ENCODE measurements at places on chromosomes 13 and 19.

DNA sequence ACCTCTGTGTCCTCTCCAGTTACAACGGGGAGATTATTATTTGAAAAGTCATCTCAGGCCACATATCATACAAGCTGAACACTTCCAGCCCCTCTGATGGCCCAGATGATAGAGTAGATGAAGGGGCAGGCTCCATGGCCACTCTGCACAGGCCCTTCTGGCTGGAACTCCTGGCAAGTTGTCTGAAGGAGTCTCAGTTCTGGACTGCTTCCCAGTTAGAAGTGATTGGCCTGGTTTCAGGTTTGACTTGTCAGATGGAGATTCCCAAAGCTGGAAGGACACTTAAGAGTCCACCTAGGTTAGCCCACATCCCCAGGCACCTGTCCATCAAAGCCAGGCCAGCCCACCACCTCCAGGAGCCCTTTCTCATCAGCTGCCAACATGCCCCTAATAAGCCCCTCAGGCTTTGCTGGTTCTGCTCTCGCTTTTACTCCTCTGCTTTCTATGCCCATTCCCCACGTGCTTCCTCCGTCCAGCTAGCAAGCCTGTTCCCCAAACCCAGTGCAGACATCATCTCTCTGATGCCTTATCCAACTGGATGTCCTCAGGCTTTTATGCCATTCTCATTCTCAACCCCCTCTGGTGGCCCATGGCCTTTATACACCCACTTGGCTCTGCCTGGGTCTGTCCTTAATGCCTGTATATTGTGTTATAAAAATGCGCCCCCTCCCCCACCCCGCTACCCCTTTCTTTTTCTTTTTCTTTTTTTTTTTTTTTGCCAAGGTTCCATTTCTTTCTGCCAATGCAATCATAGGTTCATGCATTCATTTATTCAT is 56.5 kb downstream of the HSPH1 start:
- DNase-seq = no peak

- no peak for DNase-seq
Observed at GRCh38 chr19:2260341-2260805, 4.2 kb upstream of the JSRP1 start.

GRCh38 chr13:81048026-81048461 is 707.1 kb upstream of the SPRY2 start:
- no peak for DNase-seq

- no peak for DNase-seq
Observed at GRCh38 chr13:79194272-79194671, 211.8 kb downstream of the RBM26 start.

DNA sequence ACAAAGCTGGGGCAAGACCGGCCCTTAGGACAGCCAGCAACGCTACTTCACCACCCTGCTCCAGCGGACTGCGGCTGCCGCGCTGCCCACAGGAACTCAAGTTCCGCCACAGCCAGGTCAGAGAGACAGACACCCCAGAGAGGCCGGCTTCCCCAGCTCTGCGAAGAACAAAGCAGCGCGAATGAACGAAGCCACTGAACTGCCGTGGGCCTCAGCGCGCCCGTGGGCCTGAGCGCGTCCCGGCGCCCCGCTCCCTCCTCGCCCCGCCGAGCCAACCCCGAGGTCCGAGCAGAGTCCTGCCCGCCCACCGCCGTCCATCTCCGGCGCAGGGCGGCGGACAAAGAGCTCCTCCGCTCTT is 158.4 kb downstream of the RNF17 start:
- DNase-seq = peak; percentile 2

- DNase-seq = no peak
Observed at GRCh38 chr19:10093295-10094186, 7.4 kb downstream of the SHFL start.

DNA sequence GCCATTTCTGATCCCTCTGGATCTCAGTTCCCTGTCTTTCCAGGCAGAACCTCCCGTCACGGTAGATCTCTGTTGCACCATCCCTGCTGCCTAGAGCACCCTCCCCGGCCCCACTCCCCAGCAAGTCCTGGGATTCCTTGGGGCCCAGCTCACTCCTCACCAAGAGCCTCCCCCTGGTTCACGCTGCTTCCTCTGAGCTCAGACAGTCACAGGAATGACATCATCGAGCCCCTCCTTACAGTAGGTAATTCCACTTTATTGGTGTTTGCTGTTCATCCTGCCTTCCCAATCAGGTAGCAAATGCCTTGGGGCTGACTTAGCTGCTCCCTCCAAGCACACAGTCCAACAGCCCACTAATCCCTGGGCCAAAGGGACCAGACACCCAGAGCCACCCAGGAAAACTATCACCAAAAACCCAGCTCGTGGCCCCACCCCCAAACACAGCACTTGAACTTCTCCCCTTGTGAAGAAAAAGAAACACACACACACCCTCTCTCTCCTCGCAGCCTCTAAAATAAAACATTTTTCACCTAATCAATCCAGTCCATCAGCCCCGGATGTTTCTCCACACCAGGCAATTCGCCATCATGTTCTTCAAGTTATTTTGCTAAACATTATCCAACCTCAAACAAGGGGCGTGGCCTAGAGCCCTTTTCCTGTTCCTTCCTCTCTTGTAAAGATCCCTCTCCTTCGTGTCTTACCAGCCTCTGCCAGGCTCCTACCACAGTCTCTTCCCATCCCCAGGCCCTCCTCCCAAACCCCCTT is 2.5 kb downstream of the NAPA start:
- DNase-seq = no peak

- DNase-seq = no peak
Observed at GRCh38 chr19:51751655-51752054, at the start of gene FPR1. Gene FPR1 (minus strand): TSS chr19:51751878. CDS start chr19:51746994, 4,884 bp downstream.

GRCh38 chr13:106089261-106089980 is 446.0 kb downstream of the EFNB2 start:
- no peak for DNase-seq

DNA sequence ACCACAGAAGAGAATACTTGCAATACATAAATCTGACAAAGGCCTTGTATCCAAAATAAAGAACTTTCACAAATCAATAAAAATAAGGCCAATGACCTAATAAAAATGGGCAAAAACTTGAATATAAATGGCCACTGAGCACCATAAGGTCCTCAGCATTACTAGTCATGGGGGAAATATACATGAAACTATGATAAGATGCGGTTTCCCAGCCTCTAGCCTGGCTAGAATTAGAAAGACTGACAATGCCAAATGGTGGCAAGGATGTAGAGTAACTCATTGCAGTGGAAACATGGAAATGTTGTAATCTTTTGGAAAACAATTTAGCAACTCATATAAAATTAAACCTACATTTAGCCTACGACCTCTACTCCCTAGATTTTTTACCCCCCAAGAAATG is 227.1 kb downstream of the GGACT start:
- DNase-seq = no peak

- DNase-seq = no peak
Observed at GRCh38 chr13:62087124-62087523, 671.5 kb upstream of the PCDH20 start.

DNA sequence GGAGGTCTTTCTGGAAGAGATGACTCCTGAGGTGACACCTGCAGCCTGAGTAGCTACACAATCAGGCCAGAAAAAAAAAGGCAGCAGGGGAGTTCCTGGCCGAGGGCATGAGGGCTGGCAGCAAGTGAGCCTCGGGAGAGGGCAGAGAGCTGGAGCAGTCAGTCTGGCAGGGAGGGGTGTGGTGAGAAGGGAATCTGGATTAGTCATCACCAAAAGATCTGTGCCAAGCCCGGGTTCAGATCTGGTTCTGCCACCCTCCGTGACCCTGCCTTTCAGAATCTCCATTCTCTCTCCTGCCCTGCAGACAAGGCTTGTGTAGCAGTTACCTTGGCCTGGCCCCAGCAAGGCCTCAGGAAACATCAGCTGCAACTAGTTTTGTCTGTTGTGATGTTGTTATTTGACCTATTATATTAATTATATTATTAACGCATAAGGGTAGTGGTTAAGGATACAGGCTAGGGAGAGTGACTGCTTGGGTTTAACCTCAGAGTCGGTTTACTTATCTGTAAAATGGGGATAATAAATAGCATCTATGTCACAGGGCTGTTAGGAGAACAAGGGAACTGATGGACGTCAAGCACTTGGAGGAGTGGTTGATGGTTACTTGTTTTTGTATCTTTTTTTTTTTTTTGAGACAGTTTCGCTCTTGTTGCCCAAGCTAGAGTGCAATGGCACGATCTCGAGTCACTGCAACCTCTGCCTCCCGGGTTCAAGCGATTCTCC is 2.7 kb upstream of the CAPNS1 start:
- DNase-seq = no peak

GRCh38 chr19:10852098-10852800 is 4.0 kb downstream of the C19orf38 start:
- DNase-seq = no peak
